Glomerular endothelial cell (primary cell): ENCODE measurements at places on chromosomes 7 and 10.

GRCh38 chr7:101426303-101427011, 63.8 kb downstream of the COL26A1 start:
- no peak for DNase-seq

- no peak for DNase-seq
These were observed 102.8 kb upstream of the CDK13 start for GRCh38 chr7:39847227-39847626.

- no peak for DNase-seq
These were observed 126.1 kb upstream of the DNAJB12 start for GRCh38 chr10:72480861-72481260.

DNA sequence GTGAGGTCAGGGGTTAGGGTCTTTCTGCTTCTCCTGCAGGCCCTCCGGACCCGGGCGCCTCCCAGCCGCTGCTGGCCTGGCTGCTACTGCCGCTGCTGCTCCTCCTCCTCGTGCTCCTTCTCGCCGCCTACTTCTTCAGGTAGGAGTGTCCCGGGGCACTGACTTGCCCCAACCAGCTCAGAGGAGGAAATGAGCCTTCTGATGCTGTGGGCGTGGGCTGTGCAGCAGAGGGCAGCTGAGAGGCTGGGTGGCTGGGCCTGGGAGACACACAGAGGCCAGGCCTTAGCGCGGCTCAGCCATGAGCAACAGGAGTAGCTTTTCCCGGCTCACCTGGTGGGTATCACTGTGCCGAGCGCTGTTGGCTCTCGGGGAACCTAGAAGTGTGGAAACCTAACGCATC, 78.9 kb downstream of the MKI67 start:
- DNase-seq: no peak

GRCh38 chr10:55750458-55750857, 610.6 kb downstream of the ZWINT start:
- no peak for DNase-seq

DNA sequence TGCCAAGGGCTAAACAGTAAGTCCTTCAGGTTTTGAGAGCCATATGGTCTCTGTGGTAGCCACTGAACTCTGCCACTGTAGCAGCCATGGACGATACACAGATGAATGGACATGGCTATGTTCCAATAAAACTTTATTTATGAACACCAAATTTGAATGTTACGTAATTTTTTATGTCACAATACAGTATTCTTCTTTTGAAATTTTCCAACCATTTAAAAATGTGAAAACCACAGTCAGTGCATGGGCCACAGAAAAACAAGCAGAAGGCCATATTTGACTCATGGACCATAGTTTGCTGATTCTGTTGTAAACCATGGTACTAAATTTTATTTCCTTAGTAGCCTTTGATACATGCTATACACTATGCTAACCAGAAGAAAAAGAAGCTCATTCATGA, 361.8 kb downstream of the MAGI2 start:
- DNase-seq: no peak

DNA sequence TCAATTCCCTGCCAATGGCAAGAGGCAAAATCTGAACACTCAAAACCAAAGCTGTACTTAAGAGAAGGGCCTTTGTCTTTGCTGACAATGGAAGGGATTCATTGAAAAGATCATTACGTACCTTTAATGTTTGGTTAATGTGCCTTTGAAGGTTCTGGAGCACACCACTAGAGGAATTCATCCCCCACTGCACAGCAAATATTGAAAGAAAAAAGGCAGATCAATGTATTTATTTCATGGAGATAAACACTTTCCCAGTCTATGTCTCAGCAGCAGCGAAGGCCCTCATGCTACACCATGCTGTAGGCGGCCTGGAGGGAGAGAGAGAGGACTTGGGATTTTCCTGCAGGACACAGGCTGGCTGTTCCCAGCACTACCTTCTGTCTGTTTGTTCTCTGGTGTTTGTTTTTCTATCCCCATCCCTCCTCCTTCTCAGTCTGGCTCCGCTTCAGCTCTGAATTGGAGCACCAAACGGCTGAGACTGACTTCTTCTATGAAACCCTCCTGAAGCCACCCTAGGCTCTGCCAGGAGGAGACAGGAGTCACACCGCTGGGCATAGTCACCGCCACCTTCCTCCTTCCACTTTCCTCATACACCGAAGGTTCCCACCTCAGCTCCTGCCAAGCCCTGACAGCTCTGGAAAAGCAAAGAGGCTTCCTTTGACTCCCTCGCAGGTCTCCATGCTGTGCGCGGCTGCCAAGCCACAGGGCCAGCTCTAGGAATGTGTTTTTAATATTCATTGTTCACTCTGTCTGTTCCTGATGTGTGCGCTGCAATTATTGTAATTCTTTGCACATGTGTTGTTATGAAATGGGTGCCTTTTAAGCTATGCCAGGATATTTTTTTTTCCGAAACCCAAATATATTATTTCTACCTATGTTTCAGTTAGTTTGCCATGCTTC, 301.5 kb downstream of the FZD1 start:
- DNase-seq: no peak

DNA sequence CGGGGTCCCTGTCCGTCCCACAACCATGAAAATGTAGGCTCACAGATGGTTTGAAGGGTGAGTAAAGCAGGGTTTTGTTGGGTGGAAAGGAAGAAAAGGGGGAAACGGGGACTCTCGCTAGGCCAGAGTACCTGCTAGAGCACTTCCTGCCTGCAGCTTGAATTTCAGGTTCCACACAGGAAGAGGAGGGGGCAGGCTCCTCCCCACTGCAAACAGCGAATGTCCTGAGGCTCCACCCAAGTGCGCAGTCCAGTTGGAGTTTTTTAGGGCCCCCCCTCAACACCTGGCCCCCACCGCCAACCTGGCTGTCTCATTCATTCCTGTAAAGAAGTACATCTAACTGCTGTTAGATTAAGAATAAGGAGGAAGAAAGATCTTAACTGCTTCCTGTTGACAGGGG, 414.7 kb downstream of the SH2D4B start:
- no peak for DNase-seq

GRCh38 chr10:11527691-11528255, 83.7 kb downstream of the USP6NL start:
- no peak for DNase-seq

DNA sequence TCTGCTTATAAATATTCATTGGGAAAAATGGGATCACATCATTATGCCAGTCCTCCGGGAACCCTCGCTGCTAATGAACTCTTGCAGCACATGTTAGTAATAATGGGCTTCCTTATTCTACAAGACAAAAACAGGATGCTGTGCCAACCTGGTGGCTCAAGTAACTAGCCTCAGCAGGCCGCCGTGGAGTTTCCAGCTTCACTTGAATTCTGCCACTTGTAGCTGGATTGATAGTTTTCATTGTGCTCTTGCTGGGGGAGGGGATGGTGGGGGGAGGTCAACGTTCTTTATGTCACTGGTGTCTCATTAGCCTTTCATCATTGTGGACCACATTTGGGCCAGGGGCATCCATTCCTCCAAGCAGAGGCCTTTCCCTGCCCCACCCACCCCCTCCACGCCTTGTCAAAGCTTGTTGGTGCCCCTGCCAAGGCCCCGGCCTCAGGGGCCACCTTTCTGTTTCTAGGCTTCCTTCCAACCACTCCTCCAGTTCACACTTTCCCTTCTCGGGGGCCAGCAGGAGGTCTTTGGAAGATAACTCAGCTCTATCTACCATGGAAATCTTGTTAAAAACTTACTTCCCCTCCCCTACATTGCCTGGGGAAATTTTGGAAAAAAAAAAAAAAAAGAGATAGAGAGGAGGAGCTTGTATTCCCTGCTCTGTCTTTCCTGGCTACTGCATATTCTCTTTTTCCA, 153.9 kb downstream of the BMPER start:
- DNase-seq: no peak

DNA sequence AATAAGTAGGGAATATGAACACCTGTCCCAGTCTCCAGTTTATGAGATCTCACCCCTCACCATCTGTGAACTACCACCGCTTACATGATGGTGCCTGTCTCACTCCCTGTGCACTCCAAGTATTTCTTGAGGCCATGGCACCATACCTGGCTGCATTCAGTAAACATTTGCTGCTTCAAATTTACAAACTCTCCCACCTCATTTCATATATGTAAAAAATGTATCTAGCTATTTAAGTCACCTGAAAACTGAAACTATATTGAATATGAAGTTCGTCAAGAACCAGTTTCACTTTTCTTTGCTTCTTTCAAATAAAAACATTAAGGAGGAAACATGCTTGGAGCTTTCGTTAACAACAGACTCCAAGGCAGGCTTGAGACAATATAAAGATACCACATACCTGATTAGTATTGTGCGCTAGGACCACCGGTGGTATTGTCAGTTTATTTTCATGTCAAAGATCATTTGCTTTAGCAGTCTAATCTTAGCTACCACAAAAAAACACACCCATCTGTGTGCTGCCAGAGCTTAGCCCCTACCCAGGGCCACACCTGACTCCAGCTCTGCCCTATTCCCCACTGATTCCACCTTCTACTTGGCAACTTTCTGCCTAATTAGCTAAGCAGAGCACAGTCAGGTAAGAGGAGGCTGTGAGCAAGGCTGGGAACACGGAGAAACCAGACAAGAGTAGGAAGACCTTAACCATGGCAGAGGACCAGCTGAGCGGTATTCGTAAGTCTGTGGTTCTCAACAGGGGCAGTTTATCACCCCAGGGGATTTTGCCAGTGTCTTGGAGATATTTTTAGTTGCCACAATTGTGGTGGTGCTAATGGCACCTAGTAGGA, 92.0 kb downstream of the ZFAND4 start:
- no peak for DNase-seq

DNA sequence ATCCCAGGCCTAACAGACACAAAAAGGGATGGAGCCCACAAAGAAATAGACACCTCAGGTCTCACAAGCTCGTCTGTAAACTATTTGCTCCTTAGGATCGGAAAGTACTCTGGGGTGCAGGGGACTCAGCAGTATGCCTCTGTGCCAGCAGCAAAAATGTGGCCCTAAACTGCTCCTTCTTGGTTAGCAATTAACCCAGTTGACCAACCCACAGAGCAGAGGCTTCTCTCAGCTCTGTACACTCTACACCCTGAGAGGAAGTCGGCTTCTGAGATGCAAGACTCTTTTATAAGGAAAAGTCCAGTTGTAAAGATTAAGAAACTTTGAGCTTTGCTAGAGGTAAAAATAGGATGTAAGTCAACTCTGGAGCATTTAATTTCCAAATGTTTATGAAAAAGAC, 156.3 kb upstream of the PRSS58 start:
- no peak for DNase-seq

DNA sequence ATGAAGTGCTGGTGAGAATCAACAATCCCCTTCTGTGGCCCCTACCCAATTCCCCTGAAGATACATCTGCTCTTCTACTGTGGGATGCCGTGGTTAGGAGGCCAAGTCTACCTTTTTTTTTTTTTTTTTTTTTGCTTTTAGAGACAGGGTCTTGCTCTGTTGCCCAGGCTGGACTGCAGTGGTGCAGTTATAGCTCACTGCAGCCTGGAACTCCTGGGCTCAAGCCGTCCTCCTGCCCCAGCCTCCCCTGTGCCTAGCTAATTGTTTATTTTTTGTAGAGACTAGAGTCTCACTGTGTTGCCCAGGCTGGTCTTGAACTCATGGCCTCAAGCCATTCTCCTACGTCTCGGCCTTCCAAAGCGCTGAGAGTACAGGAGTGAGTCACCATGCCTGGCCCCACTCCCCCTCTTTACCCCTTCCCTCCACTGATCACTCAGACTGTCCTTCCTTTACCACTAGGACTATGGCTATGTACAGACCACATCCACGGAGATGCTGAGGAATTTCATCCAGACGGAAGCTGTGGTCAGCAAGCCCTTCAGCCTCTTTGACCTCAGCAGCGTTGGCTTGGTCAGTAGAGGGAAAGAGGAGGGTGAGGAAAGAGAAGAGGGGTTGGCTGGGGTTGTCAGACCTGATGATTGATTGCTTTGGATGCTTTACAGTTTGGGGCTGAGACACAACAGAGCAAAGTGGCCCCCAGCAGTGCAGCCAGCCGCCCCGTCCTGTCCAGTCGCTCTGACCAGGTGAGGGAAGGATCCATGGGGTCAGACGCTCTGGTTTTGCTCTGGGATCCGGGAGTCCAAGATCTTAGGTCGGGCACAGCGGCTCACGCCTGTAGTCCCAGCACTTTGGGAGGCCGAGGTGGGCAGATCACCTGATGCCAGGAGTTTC, 1.8 kb downstream of the AP4M1 start:
- DNase-seq: no peak

- no peak for DNase-seq
These were observed 170.4 kb downstream of the PTEN start for GRCh38 chr10:88033793-88034192.

DNA sequence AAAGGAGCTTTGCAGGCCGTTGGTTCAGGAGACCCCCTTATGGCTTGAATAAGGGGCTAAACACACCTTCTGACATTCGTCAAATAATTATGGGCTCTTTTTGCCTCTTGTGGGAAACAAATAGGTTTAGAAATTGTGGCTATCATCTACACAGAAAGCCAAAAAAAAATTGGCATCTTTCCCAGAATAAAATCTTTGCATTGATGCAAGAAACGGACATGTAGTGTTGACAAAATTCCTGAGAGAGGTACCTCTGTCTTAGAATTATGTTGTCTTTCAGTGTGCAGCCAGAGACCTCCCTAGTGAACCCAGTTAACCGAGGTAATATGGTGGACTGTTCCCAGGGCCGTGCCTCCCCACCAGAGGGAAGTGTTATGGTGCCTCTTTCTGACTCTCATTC, 283.9 kb downstream of the SDHAF3 start:
- no peak for DNase-seq

- no peak for DNase-seq
These were observed 38.0 kb downstream of the PRKAG2 start for GRCh38 chr7:151838861-151839381.

- DNase-seq: no peak
These were observed 4.5 kb upstream of the ITGB1 start for GRCh38 chr10:32962521-32962920.

DNA sequence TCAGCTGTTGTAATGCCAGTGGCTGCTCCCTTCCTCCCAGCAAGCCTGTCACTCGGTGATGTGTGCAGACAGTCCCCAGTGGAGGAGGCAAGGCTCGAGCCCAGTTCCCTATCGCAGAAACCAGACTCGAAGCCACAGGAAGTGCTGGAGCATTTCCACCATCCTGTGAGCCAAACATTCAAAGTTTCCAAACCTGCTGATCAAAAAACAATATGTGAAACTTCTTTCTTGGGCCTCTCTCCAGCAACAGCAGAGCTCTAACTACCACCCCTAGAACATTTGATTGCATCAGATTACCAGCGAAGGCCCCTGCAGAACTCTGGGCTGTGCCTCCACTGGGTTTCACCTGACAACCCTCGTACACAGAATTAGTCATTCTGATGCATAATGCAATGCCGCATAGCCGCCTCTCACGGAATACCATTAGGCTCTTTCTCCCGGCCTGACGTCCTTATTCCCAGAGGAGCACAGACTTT, 94.0 kb downstream of the ELMO1 start:
- peak; percentile 93 for DNase-seq

- DNase-seq: no peak
These were observed 859.8 kb downstream of the LRMDA start for GRCh38 chr10:76291175-76291574.

- no peak for DNase-seq
These were observed 300.5 kb downstream of the ANKRD7 start for GRCh38 chr7:118525020-118525419.

GRCh38 chr7:64687249-64687648, 21.3 kb downstream of the ZNF107 start:
- DNase-seq: no peak

- DNase-seq: no peak
These were observed at the start of gene CPVL for GRCh38 chr7:29146057-29146706. Gene CPVL, minus strand, starts transcription at chr7:29146537. Its CDS starts 25,476 bp downstream, at chr7:29121061.
